GF-D8 (cell line): ENCODE measurements at places on chromosomes 4 and X.

DNA sequence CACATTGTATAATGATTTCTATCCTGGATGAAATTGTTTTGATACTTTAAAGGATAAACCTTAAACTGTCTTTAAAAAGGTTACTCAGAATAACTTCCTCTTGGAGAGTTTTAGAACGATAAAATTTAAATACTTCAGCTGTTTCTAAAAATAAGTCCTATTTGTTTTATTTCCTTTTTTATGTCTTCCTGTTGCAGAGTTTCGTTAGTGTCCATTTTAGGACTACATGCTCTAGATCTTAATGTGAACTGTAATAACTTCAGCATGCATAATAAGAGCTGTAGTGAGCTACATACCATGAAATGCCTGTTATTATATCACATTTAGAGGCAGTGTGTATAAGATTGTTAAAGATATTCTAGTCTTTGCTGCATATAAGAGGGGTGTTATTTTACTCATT lies 14.6 kb downstream of the ATP10D start:
- no peak for DNase-seq

DNA sequence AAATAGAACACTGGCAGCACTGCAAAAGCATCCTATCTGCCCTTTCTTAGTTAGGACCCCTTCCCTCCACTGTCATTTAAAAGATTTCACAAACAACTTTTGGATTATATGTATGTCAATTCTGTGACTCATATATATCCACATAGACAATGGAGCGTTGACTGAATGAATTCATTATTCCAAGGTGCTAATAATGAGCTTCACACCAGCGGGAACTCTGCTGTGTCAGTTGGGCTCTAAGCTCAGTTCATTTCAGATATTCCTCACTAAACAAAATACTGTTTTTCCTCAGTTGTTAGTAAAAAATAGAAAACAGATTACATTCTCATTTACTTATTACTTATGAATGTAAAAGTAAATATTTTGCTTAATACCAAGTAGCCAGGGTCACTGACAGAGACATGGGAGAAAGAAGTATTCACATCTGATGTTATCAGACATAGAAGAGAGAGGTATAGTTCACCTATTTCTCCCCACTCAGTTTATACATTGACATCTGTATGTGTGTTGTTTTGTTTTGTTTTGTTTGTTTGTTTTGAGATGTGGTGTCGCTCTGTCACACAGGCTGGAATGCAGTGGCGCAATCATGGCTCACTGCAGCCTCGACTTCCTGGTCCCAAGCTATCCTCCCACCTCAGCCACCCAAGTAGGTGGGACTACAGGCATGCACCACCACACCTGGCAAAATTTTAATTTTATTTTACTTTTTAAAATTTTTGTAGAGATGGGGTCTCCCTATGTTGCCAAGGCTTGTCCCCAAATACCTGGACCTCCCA lies 10.9 kb downstream of the NFKB1 start:
- DNase-seq = no peak

DNA sequence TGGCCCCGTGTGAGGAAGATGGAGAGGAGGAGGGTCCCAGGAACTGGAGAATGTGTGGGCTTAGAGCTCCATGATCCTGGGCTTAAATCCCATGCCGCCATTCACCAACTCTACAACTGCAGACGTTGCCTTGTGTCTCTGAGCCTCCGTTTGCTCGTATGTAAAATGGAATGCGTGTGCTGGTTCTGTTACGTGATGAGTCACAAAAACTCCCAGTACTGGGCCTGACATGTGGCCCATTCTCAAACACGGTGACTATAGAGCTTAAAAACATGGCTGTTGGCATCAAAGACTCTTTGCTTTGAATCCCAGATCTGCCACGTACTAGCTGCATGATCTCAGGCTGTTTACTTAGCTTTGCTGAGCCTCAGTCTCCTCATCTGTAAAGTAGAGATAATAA lies 13.0 kb upstream of the AFAP1 start:
- DNase-seq = no peak

GRCh38 chrX:134636851-134637250 lies 21.4 kb downstream of the PLAC1 start:
- no peak for DNase-seq

DNA sequence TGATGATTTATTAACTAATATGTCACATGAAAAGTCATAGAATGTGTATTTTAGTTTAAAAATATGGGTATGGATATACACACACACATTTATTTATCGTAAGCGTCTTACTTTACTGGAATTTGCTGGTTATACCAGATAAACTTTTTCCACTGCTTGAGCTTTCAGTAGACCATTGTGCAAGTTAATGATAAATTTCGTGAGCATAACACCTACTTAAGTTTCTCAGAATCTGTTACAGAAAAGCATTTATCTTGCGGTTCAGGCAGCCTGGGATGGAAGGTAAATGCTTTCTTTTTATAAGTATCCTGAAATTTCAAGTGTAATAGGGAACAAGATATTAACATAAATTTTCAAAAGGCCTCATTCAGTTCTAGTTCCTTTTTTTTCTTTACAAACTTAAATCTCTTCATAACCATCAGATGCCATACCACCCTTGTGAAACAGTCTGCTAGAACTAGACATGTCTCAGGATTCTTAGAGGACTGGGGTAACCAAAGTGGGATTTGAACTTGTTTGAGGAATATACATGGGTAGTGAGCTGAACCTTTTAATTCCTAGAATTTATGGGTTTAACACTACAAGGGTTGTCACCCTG lies 27.7 kb downstream of the ATP7A start:
- no peak for DNase-seq

GRCh38 chr4:147836807-147837206 lies 104.9 kb downstream of the ARHGAP10 start:
- DNase-seq = no peak

DNA sequence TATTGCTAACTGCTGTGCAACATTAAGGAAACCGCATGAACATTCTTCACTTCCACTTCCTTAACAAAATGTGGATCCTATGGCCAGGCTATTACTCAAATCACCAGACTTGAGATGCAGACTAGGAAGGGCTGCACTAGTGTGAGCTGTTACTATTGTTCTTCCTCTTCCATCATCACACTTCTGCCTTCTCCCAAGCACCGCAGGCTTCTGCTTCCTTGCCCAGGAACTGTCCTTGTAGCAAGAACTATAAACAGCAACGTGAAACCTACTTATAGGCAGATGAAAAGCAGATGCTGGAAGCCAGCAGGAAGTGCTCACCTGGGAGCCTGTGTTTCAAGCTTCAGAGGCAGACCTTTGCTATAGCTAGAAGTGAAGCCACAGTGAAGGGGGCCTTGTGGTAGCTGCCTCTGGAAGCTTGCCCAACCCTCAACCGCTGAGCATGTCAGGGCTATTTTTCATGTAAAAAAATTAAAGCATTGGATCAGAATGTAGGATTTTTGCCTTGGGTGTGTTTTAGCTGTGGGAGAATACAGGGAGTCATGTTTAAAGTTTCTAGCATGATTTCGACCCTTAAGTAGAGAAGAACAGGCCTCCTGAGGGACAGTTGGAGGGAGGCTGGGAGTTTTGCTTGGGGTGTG lies 43.9 kb downstream of the CLNK start:
- no peak for DNase-seq

DNA sequence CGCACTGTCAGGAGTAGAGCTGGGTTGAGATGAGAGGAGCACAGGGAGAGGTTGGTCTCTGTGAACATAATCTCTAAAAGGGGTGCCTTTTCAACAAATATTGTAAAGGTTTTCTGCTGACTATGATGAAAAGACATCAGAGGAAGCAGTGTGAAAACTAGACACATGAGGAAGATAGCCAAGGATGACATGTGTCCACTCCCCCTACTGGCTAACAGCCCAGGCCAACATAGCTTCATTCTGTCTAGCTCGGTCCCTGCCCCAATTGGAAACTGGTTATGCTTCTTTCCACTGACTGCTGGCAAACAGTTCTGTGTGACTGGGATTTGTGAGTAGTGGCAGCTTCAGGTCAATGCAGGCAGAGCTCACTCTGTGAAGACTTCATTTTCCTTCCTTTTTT lies 115.4 kb upstream of the ESX1 start:
- no peak for DNase-seq

DNA sequence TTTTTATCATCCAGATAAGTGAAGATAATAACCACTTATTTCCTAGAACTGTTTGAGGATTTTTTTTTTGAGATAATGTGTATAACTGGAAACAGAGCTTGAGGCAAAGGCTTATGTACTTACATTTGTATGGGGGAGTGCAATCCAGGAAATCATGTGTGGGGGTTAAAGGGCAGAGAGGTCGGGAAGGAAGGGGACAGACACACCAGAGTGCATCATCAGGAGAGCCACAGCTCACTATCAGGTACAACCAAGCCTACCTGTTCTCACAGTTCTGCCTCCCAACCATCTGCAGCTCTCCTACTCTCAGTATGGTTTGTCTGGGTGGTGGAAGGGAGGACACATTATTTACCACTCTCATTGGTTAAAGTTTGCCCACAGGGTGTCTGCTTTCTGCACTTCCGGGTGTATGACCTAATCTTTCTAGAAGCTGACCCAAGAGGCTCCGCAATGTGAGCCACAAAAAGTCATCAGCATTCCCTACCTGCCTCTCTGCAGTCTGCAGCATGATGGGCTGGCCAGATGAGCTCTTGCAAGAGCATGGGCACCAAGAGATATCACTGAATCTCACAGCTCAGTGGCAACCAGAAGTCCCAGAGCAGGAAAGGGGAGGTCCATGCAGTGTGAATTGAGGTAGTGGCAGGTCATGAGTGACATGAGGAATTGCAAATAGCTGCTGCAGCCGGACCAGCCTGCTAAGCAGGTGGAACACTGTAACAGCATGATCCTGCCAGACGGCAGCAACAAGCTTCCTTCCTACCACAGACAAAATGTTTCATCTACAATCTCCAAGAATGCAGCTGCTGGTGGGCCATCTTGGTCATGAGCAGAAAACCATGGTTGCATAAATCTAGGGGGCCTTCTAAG lies 36.9 kb upstream of the SPRY1 start:
- peak; percentile 2 for DNase-seq

GRCh38 chr4:116982656-116983055 lies 102.7 kb downstream of the TRAM1L1 start:
- DNase-seq = no peak

DNA sequence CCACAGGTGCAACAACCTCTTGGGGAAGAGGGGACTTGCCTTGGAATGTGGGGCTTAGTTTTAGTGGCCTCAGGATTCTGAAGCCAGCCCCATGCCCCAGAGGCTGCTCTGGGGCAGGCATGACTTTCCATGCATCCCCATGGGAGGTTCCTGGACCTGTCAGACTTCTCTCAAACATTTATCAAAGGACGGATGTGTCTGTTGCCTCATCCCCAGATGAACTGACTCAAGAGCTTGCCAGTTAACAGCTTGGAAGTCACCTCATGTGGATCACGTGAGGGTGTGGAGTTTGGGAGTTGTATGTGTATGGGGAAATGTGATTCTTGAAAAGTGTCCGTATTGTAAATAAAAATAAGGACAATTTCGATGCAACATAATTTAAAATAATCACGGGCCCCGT lies 341.5 kb downstream of the ARHGAP10 start:
- DNase-seq = no peak

- DNase-seq = peak; percentile 18
Observed at GRCh38 chr4:36115312-36115711, 129.0 kb downstream of the ARAP2 start.

- no peak for DNase-seq
Observed at GRCh38 chr4:54695788-54696187, 38.0 kb downstream of the KIT start.

- no peak for DNase-seq
Observed at GRCh38 chrX:27078371-27078770, 384.8 kb downstream of the PPP4R3C start.

DNA sequence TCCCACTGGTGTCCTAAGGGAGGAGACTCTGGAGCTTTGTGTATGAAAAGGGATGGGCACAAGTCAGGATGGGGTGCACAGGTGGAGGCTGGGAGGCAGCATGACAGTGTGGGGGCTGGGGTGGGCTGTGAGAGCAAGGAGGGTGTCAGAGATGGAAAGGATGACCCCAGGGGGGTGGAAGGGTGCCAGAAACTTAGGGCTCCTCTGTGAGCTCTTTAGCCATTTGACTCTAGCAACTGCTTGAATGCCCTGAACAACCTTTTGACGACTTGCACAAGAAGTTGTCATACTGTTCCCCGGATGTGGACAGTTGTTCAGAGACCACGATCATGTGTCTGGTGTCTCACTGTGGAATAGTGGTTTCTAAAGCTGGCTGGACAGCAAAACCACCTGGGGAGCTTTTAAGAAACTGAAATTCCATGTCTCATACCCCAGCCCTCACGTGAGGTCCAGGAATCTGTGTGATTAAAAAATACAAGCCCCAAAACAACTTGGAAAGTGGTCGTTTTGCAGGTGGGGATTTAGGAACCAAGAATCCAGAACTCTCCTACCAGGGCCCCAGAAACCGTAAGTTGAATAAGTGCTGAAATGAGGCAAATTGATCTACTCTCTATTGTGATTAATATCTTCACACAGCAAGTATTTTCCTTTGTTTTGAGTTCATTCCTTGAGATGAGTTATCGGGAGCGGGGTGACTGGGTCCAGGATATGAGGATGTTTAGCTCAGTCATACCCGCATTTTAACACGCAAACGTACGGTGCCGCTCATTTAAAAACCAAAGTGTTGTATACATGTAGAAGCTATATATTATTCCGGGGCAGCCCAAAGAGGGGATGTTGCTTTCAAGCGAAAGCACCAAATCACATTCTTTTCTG lies 3.4 kb downstream of the RHOH start:
- peak; percentile 94 for DNase-seq
